ENCODE measurements at places on chromosomes 11 and 22. TPM values are rescaled to one million over a fixed set of nuclear protein-coding genes. Genes with fewer than 3 reads are reported as not detected.

DNA sequence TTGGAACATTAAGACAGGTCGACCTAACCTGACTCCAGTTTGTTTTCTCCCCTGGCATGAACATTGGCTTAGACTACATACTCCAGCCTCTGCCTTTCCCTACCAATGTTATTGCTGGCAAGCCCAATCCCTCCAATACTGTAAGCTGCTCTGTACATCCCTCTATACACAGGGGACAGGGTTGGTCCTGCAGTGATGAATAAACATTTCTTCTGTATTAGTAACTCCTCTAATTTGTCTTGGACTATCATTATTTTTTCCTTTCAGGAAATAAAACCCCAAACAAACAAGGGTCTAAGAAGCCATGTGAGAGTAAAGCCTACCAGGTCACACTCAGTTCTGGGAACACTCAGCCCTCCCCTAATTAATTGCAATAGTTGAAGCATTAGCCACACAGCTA, 35.1 kb upstream of the FJX1 start:
- H3K4me1 ChIP-seq: peaks cover 6% of the 10 kb centered on the region
- no peaks in the 10 kb centered on the region for H3K36me3 ChIP-seq
- no peak overlapping the region for H3K27ac ChIP-seq
- H3K27me3 ChIP-seq: peaks cover 62% of the 10 kb centered on the region
- H3K4me3 ChIP-seq: no peak overlapping the region
- DNase-seq: no peak

ZC3H7B gene
- 46.1 TPM for total RNA-seq

- DNase-seq: no peak
- H3K27me3 ChIP-seq: no peaks in the 10 kb centered on the region
- H3K36me3 ChIP-seq: no peaks in the 10 kb centered on the region
Observed at GRCh38 chr11:77201991-77202841, 74.2 kb downstream of the MYO7A start.

- peaks cover 37% of the 10 kb centered on the region for H3K4me1 ChIP-seq
- peaks cover 3% of the 10 kb centered on the region for H3K36me3 ChIP-seq
- no peaks in the 10 kb centered on the region for H3K27me3 ChIP-seq
- H3K27ac ChIP-seq: no peak overlapping the region
- H3K4me3 ChIP-seq: no peak overlapping the region
Observed at GRCh38 chr11:10866893-10867331, 9.1 kb upstream of the ZBED5 start.

KDM4F gene
- not detected for total RNA-seq

DNA sequence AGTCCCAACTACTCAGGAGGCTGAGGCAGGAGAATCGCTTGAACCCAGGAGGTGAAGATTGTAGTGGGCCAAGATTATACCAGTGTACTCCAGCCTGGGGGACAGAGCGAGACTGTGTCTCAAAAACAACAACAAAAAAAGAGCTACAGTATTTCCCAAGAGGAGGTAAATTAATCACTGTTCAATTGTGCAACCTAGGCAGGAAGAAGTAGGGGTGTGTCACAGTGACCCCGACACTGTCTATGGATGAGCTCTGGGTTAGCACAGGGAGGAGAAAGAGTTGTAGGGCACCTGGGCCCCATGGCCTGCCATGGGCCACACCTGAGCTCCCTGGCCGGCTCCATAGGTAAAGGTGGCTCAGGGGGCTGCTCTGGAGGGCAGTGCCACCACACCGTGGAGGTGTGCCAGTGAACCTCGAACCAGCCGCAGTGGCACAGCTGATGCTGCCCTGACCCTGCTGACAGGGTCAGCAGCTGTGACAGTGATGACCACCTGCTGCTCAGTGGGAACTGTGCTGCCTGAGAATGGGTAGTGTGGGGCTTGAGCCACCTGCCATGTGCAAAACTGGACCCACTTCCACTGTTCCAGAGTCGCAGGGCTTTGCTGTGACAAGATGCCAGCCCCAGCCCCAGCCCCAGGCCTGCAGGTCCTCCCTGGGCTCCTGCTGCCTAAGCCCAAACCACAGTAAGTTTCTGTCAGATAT, 84.0 kb upstream of the PITPNB start:
- no peak for DNase-seq
- H3K4me1 ChIP-seq: no peaks in the 10 kb centered on the region
- no peaks in the 10 kb centered on the region for H3K27me3 ChIP-seq
- no peaks in the 10 kb centered on the region for H3K36me3 ChIP-seq
- H3K4me3 ChIP-seq: no peak overlapping the region
- no peak overlapping the region for H3K27ac ChIP-seq

DNA sequence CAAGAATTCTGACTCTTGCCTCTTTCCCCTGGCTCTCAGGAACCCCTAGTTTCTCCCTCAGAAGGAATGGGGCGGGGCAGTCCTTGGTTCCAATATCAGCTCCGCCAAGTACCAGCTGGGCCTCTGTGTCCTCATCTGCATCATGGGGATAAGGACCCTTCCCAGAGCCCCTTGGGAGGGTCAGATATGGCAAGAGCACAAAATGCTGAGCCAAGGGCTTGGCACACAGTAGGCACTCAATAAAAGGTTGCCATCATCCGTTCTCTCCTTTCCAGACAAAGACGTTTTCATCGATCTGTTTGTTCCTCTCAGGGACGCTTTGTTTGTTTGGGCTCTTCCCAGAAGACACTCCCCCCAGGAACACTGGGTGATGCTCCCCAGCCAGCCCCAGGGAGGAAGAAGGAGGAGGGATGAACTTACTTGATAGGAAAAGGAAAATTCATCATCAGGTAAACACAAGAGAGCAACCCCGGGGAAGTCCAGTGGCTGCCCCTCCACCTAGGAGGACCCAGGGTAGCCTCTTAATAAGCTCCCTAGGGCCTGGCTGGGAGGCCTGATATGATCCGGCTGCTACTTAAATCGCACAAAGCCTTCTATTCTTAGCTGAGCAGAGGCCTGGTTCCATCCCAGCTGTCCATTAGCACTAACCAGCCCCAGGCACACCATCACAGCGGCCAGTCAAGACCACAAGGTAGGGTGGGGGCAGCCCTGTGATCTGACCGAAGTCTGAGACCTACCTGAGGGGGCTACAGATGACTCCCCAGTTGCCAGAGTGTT, 19.6 kb downstream of the GDPD5 start:
- H3K27me3 ChIP-seq: no peaks in the 10 kb centered on the region
- no peak for DNase-seq
- peaks cover 12% of the 10 kb centered on the region for H3K4me1 ChIP-seq
- no peak overlapping the region for H3K27ac ChIP-seq
- H3K36me3 ChIP-seq: no peaks in the 10 kb centered on the region

GRCh38 chr11:16191212-16191867, 165.0 kb downstream of the SOX6 start:
- no peak overlapping the region for H3K27ac ChIP-seq
- H3K4me1 ChIP-seq: no peaks in the 10 kb centered on the region
- DNase-seq: no peak
- H3K36me3 ChIP-seq: no peaks in the 10 kb centered on the region
- H3K4me3 ChIP-seq: no peak overlapping the region

MED17 gene
- total RNA-seq: 39.2 TPM

OR5I1 gene
- total RNA-seq: not detected

LDLRAD3 gene
- total RNA-seq: not detected

- no peaks in the 10 kb centered on the region for H3K27me3 ChIP-seq
- H3K36me3 ChIP-seq: no peaks in the 10 kb centered on the region
- peaks cover 7% of the 10 kb centered on the region for H3K4me1 ChIP-seq
- no peak overlapping the region for H3K27ac ChIP-seq
- DNase-seq: no peak
Observed at GRCh38 chr11:78030429-78031325, 7.6 kb upstream of the KCTD14 start.

CDC42EP2 gene
- total RNA-seq: 2.3 TPM

DNA sequence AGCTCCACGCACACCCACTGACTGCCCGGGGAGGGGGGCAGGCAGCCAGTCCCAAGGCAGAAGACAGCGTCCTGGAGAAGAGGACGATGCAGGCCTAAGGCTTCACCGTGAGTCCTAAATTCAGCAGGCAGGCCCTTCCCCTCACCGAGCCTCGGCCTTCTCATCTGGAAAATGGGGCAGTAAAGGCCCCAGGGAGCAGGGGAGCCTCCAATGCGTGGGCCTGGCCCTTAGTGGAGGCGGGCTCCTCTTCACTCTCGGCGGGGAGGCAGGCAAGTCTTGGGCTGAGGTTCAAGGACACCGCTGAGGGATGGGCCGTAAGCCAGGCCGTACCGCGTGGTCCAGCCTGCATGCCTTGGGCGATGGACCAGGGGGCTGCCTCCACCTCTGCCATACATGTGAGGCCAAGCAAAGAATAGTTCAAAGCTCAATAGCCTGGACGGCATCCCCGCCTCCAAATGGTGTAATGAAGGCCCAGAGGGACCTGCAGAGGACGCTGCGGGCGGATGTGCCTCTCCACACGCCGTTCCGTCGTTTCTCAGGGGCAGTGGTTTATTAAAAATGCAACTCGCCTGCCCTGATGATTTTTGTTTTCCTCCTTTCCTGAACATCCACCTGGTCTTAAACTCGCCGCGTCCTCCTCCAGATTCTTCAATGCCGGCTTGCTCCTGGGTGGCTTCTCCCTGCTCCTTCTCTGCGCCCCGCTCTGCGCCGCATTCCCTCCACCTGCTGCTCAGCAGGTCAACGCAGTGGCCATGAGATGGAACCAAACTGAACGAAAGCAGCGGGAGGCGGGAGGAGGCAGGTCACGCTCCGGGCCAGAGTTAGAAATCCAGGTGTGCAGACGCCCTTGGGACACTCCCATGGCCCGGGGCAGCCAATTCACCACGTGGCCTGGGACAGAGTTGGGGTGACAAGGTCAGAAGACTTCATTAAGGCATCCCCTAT, 627.8 kb downstream of the TBC1D22A start:
- no peaks in the 10 kb centered on the region for H3K36me3 ChIP-seq
- no peaks in the 10 kb centered on the region for H3K27me3 ChIP-seq
- H3K4me3 ChIP-seq: no peak overlapping the region
- H3K4me1 ChIP-seq: no peaks in the 10 kb centered on the region

PDGFB gene
- total RNA-seq: 2.9 TPM

DNA sequence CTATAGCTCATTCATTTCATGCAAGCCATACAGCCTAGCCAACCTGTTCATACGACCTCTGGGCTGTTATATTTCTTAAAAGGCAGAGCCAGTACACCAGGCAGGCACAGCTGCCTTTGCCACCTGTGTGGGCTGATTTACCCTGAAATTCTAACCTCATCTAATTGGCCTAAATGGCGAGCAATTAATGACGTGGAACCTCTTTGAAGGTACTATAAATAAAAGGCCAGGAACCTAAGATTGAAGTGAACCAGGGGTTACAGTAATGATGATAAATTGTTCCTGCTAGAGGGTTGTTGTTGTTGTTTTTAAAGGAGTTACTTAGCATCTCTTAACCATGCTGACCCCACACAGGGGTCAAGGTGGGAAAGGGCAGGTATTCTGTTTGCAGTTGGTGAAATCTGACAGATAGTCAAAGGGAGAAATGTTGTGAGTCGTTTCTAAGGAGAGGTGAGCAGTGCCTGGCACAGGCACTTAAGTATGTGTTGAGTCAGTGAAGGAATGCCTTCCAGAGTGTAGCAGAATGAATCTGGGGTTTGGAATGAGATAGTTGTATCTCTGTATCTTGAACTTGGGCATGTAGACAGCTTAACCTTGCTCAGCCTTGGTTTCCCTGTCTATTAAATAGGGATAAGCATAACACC, 213.5 kb upstream of the NAV2 start:
- H3K4me3 ChIP-seq: no peak overlapping the region
- DNase-seq: no peak
- H3K4me1 ChIP-seq: no peaks in the 10 kb centered on the region
- no peaks in the 10 kb centered on the region for H3K36me3 ChIP-seq

- H3K4me1 ChIP-seq: peaks cover 11% of the 10 kb centered on the region
- peaks cover 57% of the 10 kb centered on the region for H3K27me3 ChIP-seq
- H3K27ac ChIP-seq: no peak overlapping the region
- no peak for DNase-seq
- no peaks in the 10 kb centered on the region for H3K36me3 ChIP-seq
Observed at GRCh38 chr11:57240757-57241156, 3.7 kb upstream of the APLNR start.

LGALS12 gene
- 0.38 TPM for total RNA-seq

- no peaks in the 10 kb centered on the region for H3K36me3 ChIP-seq
- H3K4me1 ChIP-seq: peaks cover 28% of the 10 kb centered on the region
- no peak overlapping the region for H3K27ac ChIP-seq
- DNase-seq: no peak
- no peaks in the 10 kb centered on the region for H3K27me3 ChIP-seq
Observed at GRCh38 chr11:77776455-77776854, 44.1 kb downstream of the RSF1 start.

DNA sequence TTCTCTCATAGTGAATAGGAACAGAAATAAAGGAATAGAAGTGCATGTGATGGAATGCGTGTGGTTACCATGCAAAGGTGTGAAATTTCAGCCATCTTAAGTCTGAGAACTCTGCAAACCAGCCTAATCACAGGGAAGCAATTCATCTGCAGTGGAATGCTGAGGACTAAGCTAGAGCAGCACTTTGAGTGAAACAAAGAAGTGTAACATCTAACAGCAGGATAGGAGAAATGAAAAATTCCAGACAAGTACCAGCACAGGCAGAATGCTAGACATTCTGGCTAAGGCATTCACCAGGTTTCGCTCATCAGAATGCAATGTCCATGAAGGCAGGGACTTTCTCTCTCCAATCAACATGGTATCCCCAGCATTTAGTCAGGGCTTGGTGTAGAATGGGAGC, 41.2 kb upstream of the SLC36A4 start:
- no peaks in the 10 kb centered on the region for H3K4me1 ChIP-seq
- H3K27me3 ChIP-seq: peaks cover 34% of the 10 kb centered on the region
- H3K27ac ChIP-seq: no peak overlapping the region
- no peak overlapping the region for H3K4me3 ChIP-seq
- no peaks in the 10 kb centered on the region for H3K36me3 ChIP-seq

DNA sequence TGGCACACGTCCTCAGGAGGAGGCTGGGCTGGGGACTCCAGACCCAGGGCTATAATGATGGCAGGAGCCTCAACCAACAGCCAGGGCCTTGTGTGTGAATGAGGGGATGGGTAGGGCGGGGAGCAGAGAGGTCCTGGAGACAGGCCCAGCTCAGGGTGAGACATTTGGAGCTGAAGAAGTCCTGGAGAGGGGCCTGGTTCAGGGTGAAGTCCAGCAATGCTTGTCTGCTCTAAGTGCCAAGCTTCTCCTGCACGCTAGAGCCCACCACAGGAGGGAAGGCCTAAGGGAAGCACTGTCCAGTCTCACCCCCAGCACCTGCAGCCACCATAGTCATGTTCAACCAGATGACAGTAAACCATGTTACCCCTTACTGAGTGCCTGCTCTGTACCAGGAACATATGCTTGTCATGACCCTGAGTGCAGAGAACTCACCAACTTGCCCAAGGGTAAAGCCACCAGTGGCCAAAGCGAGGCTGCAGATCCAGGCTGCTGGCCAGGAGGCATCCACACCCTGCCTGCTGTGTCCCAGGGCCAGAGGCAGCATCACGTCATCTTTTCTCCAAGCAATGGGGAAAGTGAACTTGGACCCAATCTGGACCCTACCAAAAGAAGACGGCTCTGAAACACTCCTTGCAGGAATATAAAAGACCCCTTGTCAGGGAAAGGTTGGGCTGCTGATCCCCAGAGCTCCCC, 24.0 kb downstream of the LMO1 start:
- no peaks in the 10 kb centered on the region for H3K4me1 ChIP-seq
- DNase-seq: no peak
- H3K27me3 ChIP-seq: peaks cover 7% of the 10 kb centered on the region
- no peak overlapping the region for H3K27ac ChIP-seq
- H3K4me3 ChIP-seq: no peak overlapping the region
